Activated naive CD4-positive, alpha-beta T cell treated with anti-CD3 and anti-CD28 coated beads for 36 hours (primary cell): ENCODE measurements at places on chromosomes 7 and 10.
A peak's percentile ranks its signal among the peaks of the same experiment; 100 is the strongest.

DNA sequence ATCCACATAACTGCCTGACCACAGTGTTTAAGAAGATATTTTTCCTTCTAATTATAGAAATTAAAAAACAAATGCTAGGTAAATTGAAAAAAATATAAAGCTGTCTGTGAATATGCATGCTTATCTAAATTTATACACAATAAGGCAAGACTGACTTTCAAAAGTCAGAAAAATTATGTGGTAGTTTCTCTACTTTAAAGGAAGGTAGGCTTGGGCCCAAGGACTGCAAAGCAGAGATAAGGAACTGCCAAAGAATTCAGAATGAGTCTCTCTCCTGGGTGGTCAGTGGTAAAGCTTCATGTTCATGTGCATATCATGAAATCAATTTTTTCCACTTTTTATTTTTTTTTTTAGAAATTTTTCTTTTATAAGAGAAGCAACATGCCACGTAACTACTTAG, 998.6 kb downstream of the REEP3 start:
- no peak overlapping the region for H3K4me3 ChIP-seq
- DNase-seq: no peak
- no peaks in the 10 kb centered on the region for H3K36me3 ChIP-seq
- no peak overlapping the region for H3K27ac ChIP-seq

DNA sequence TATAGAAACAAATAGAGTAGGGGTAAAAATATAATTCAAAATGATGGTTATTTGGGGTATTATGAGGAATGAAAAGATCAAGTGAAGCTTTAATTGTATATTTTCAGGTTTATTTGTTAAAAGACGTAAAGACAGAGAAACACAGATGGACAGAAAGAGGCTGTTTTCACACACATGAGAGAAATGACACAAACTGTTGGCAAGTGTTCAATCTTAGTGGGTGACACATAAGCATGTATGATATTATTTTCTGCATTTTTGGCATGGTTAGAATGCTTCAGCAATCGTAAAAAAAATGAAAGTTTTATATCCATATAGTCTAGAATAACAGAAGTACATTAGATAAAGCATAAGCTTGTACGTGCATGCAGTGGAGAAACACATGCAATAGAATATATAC, 464.4 kb upstream of the AKR1E2 start:
- no peak overlapping the region for H3K4me3 ChIP-seq
- H3K27me3 ChIP-seq: peaks cover 8% of the 10 kb centered on the region
- H3K27ac ChIP-seq: no peak overlapping the region
- H3K36me3 ChIP-seq: no peaks in the 10 kb centered on the region
- DNase-seq: no peak
- H3K4me1 ChIP-seq: no peaks in the 10 kb centered on the region

DNA sequence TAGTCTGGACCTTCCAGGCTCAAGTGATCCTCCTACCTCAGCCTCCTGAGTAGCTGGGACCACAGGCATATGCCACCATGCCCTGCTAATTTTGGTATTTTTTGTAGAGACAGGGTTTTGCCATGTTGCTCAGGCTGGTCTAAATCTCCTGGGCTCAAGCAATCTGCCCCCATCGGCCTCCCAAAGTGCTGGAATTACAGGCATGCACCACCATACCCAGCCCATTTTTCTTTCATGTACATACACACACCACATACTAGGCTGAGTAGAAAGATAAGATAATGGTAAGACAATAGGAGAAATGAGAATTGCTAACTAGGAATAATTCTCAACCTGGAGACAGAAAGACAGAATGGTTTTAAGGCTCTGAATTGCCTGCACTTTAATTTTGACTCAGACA, 83.8 kb downstream of the CPEB3 start:
- peaks cover 4% of the 10 kb centered on the region for H3K4me1 ChIP-seq
- DNase-seq: no peak
- H3K27me3 ChIP-seq: no peaks in the 10 kb centered on the region
- peaks cover 3% of the 10 kb centered on the region for H3K36me3 ChIP-seq
- no peak overlapping the region for H3K27ac ChIP-seq

- H3K27ac ChIP-seq: no peak overlapping the region
- no peak overlapping the region for H3K4me3 ChIP-seq
- peak; percentile 23 for DNase-seq
- H3K36me3 ChIP-seq: no peaks in the 10 kb centered on the region
- H3K27me3 ChIP-seq: peaks cover 9% of the 10 kb centered on the region
Observed at GRCh38 chr7:159112136-159113011, 32.3 kb downstream of the VIPR2 start.

DNA sequence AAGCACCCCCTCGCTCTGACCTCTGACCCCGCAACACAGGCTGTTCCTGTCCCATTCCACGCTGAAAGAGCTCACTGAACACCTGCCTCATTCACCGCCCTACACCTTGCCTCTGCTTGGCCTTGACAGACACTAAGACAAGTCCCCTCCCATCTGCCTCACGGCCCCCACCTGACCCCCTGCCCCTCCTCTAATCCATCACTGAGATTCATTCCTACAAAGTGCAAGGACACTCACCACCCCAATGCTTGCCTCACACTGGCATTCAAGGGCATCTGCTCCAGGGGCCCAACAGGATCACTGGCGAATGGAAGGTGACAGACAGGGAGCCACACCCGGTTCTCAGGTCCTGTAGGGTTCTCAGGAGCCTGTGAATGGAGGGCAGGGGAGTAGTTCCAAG, 68.1 kb upstream of the NANOS1 start:
- no peaks in the 10 kb centered on the region for H3K36me3 ChIP-seq
- peaks cover 3% of the 10 kb centered on the region for H3K27me3 ChIP-seq
- no peak for DNase-seq
- H3K4me1 ChIP-seq: no peaks in the 10 kb centered on the region
- H3K4me3 ChIP-seq: no peak overlapping the region

DNA sequence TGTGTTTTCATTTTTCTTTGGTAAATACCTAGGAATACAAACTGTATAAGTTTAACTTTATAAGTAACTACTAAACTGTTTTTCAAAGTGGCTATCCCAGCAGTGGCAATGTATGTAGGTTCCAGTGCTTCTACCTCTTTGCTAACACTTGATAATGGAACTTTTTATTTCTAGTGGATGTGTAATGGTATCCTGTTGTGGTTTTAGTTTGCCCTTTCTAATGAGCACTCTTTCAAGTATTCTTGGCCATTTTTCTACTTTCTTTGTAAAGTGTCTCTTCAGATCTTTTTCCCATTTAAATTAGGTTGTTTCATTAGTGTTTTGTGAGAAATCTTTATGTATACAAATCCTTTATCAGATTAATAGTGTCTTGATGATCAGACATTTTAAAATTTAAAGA, 4.6 kb downstream of the KIF20B start:
- H3K4me1 ChIP-seq: peaks cover 33% of the 10 kb centered on the region
- no peak overlapping the region for H3K4me3 ChIP-seq
- no peak for DNase-seq
- no peaks in the 10 kb centered on the region for H3K27me3 ChIP-seq

DNA sequence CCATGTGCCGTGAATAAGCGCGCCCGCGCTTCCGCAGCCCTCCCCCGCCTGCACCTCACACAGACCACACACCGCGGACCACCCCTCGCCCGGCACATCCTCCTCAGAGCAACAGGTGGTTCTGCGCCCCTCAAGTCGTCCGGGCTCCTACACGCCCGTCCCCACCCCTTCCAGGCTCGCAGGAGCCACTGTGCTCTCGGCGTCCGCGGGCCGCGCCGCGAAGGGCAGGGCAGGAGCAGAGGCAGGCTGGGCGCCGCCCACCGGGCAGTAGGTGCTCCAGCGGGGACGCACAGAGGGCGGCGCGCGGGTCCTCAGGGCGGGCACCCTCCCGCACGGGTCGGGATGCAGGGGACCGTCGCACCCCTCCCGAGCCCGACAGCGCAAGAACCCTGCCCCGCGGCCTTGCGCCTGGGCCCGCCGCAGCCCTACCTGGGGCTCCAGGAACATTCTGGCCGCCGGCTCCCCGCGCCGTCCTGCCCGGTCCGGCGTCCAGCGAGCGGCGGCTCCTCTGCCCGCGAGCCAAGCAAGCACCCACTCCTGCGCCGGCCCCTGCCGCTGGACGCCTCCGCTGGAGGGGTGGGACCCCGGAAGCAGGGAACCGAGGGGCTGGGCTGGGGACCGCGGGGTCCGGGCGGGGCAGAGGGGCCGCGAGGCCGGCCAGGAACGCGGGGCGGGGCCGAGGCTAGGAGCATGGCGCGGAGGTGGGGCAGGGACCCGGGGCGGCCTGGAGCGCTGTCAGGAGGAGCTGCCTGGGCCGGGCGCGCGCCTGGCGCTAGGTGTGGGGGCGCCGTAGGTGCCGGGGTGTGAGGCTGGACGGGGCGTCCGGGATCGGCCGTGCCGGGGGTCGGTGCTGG, 37.4 kb downstream of the RASGEF1A start:
- DNase-seq: peak; percentile 14
- peak overlapping the region; percentile 59 for H3K4me3 ChIP-seq
- peaks cover 27% of the 10 kb centered on the region for H3K27me3 ChIP-seq
- H3K4me1 ChIP-seq: peaks cover 9% of the 10 kb centered on the region

DNA sequence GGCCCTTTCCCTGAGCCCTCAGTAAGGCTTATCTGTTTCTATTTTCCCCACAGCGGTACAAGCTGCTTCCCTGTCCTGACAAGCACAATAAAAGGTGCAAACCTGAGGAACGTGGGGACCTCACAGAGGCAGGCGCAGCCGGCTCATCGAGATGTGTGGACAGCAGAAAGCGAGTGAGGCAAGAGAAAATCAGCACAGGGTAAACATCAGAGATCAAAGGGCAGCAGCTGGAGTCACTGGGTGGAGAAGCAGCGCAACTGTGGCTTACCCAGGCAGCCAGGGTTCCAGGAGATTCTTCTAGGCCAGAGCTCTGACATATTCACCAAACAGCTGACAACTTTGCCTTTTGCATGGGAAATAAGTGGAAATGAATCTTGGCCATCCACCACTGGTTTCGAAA, 212.6 kb downstream of the WDR11 start:
- no peaks in the 10 kb centered on the region for H3K4me1 ChIP-seq
- DNase-seq: no peak
- no peak overlapping the region for H3K4me3 ChIP-seq
- peaks cover 6% of the 10 kb centered on the region for H3K27me3 ChIP-seq

- peaks cover 8% of the 10 kb centered on the region for H3K4me1 ChIP-seq
- peaks cover 4% of the 10 kb centered on the region for H3K36me3 ChIP-seq
- H3K27me3 ChIP-seq: no peaks in the 10 kb centered on the region
- DNase-seq: no peak
- no peak overlapping the region for H3K27ac ChIP-seq
- H3K4me3 ChIP-seq: no peak overlapping the region
Observed at GRCh38 chr7:132424821-132425724, 151.2 kb downstream of the PLXNA4 start.

GRCh38 chr10:662223-662605, 27.3 kb downstream of the DIP2C start:
- no peaks in the 10 kb centered on the region for H3K36me3 ChIP-seq
- H3K27me3 ChIP-seq: peaks cover 5% of the 10 kb centered on the region
- DNase-seq: no peak

- H3K27me3 ChIP-seq: no peaks in the 10 kb centered on the region
- no peak overlapping the region for H3K4me3 ChIP-seq
- H3K36me3 ChIP-seq: peaks cover 2% of the 10 kb centered on the region
Observed at GRCh38 chr10:23529625-23530024, 90.8 kb downstream of the OTUD1 start.

DNA sequence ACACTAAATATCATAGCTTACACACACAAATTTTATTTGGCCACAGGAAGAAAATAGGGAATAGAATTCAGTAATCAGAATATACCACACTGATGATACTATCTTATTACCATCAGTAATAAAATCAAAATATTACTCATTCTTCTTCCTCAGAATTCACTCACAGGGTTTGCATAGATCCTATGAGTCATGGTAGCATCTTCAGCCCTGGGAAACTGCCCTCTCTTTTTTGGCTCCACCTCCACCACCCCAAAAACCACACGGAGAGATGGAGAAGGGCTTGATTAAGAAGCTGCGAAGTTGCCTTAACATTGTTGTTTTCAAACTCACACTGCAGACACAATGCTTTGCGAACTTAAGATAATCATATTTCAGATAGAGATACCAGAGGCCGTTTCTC, 154.1 kb upstream of the AHR start:
- peaks cover 51% of the 10 kb centered on the region for H3K4me1 ChIP-seq
- no peaks in the 10 kb centered on the region for H3K36me3 ChIP-seq
- peak overlapping the region; percentile 28 for H3K4me3 ChIP-seq
- peak; percentile 70 for DNase-seq
- H3K27me3 ChIP-seq: no peaks in the 10 kb centered on the region

DNA sequence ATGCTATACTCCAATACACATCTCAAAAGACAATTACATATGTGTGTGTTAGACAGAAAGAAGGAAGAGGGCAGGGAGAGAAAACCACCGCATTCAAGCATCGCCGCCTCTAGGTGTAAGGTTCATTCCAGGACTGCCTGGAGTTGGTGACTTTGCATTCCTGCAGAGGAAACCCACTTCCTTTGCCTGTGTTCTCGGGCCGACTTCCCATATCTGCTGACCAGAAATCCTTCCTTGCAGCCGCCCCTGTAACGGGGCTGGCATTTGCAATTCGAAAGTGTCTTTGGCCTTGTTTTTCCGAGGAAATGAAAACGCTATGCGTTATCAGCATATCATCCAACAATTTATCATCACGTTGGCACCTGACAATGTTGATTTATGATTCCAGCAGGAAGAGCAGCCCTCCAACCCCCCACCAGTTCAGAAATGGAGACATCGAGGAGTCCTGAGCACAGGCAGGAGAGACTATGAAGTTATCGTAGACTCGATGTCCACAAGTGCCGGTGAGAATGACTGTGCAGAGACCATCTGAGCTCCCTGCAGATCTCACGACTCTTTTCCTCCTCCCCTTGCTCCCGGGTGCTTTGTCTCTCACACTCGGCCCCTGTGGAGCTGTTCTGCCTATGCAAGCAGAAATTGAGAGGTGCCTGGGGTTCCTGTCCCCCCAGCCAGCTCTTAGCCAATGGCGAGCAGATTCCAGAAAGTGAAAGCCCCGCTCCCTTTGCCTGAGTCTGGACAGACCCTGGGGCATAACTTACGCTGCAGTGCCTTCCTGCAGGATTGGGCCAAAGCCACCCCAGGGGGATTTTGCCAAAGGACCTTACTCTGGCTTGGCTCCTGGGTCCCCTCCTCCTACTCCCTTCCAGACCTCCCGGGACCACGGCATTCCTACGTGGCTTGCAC, 68.9 kb upstream of the FOXK1 start:
- H3K4me1 ChIP-seq: peaks cover 13% of the 10 kb centered on the region
- H3K36me3 ChIP-seq: no peaks in the 10 kb centered on the region
- no peak overlapping the region for H3K27ac ChIP-seq
- H3K4me3 ChIP-seq: peak overlapping the region; percentile 32
- DNase-seq: no peak
